ENCODE measurements at places on chromosomes 3 and 15.
A peak's percentile ranks its signal among the peaks of the same experiment; 100 is the strongest.

DNA sequence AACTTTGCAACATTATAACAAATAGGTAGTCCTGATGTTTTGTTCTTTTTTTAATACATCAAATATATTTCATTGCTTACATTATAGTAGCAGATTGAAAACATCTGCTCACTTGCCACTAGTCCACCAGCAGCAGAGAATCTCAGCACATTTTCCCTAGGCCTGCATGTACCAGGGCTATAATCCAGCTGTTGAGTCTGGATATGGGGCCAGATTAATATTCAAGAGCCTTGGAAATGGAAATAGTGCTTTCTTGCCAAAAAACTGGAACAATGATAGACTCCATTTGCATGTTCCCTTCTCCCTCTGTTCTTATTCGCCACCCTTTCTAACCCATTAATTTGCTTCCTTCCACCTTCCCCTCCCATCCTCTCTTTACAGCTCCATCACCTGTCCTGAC is 288.0 kb downstream of the EPHA3 start:
- DNase-seq = no peak

GRCh38 chr15:29860872-29861271 is 38.6 kb upstream of the TJP1 start:
- no peak for DNase-seq

DNA sequence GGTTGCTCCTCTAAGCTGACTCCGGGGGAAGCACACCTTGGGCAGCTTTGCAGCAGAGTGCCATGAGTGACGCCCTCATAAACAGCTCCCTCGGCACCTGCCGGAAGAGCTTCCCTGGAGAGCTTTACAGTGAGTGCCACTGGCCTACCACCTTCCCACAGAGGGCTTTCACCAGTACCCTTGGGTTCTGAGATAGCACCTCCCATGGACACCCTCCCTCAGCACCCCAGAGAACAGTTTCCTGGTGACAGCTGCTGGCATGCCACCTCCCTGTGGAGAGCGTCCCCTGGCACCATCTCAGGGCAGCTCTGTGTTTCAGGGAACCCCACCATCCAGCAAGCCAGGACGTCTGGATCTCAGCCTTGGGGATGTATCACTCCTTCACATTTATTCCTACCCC is 49.1 kb downstream of the RUBCN start:
- DNase-seq = no peak

DNA sequence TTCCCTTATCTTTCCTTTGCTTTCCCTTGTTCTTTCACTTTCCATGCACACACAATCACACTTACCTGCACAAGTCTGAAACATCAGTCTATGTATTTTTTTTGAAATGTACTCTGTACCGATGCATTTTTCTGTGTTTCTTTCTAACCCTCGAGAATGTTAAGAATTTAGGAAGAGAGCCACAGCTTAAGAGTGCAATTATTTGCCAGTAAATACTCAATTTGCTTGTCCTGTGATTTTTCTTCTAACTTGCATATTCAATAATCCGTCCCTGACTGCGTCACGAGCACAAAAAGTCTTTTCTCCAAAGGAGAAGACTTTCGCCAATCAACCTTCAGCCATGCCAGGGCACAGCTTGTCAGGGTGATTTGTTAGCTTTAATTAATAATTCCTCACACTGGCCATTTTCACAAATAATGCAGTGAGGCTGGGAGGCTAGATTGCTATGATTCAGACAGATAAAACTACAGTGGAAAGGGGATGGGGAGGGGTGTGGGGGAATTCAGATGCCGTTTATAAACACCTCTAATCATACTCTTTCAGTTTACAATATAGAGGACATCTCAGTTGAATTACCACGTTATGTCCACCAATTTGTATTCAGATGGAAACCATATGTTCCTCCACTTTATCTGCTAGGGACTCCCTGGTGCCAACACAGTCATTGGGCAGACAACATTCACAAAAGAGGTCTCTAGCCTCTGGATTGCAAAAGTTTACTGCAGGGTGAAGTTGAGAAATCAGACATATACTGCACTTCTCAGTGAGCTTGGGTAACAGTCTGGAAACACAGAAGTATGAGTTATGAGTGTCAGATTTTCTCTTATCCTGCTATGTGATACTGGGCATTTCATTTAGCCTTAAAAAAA is 388.0 kb downstream of the ZBTB20 start:
- no peak for DNase-seq

- DNase-seq = peak; percentile 41
Observed at GRCh38 chr15:91099616-91099994, 452 bp upstream of the SV2B start.

DNA sequence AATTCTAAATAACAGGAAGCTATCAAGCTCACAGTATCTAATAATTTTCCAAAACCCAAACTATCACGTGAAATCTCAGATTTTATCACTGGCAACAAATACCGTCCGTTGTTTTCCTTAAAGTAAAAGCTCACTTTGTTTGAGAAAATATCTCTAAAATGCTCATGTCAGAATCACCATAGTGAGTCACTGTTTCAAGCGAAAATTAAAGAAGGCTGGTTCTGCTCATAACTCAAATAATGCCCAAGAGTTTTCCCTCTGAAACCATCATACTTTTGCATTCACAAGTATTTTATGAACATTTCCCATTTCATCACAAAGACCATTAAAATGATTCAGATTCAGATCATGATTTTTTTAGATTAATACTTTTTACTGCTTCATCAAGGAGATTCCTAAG is 50.6 kb downstream of the TBL1XR1 start:
- DNase-seq = no peak

GRCh38 chr3:172129850-172130716 is 90.7 kb downstream of the FNDC3B start:
- peak; percentile 65 for DNase-seq

DNA sequence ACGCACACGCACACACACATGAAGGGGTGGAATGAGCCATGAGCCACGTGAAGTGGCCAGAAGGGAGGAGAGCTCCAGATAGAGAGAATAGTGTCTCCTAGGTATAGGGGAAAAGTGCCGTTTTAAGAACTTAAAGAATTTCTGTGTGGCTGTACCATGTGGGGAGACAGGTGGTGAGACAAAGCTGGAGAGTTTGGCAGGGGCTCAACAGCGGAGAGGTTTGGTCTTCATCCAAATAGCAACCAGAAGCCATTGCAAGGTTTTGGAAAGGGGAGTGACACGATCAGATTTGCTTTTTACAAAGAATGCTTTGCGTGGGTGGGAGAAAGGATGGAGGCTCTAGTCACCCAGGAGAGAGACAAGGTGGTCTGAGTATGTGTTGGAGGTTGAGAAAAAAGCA is 146.0 kb downstream of the IL20RB start:
- no peak for DNase-seq

GRCh38 chr3:374459-374858 is 177.9 kb downstream of the CHL1 start:
- DNase-seq = no peak

DNA sequence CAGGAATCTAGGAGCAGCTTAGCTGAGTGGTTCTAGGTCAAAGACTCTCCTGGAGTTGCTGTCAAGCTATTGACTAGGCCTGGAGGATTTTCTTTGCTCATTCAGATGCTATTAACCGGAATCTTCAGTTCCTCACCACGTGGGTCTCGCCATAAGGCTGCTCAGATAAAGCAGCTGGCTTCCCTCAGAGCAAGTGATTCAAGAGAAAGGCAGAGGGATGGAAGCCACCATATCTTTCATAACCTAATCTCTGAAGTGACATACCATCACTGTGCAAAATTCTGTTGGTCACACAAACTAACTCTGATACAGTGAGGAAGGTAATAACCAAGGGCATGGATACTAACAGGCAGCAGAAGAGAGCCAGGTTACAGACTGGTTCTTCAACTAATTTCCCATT is 72.7 kb upstream of the FLNB start:
- no peak for DNase-seq

- no peak for DNase-seq
Observed at GRCh38 chr3:186109897-186110803, 1.3 kb upstream of the ETV5 start.

- DNase-seq = no peak
Observed at GRCh38 chr15:95605098-95605497, 725.4 kb upstream of the NR2F2 start.

GRCh38 chr15:39156646-39157250 is 424.1 kb upstream of the THBS1 start:
- no peak for DNase-seq

GRCh38 chr3:187130346-187131066 is 8.8 kb downstream of the RPL39L start:
- DNase-seq = no peak

DNA sequence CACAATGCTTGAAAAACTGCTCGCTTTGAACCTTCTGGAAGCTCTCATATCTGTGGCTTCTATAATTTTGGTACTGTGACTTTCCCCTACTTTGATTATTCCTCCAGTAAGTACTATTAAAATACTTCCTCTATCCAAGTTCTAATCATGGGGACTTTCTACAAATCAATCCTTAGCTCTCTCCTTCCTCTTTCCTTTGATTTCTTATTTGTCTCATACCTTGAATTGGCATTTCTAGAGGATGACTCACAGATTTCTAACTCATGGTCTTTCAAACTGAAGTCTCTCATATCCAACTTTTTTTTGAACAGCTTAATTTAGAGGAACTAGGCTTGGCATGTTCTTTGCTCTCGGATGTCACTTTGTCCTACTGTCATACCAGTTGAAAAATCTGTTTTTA is 241.8 kb downstream of the TBC1D5 start:
- DNase-seq = no peak

- peak; percentile 29 for DNase-seq
Observed at GRCh38 chr15:85477730-85478129, 97.3 kb downstream of the AKAP13 start.

DNA sequence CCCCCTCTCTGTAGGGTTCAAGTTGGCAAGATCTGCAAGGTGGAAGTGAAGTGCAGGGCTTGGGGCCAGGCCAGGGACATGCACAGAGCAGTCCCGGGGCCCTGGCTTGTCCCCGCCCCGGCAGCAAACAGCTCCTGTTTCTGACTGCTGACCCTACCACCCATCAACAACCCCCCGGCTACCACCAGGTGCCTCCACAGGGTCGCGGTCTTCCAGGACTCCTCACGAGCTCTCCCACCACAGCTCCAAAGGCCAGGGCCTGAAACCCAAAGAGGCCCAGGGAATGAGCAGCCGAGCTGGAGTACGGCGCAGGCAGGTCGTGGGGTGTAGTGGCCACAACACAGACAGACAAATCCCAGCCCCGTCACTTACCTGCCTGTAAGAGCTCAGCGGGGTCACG is 121.3 kb upstream of the SMAD3 start:
- no peak for DNase-seq

DNA sequence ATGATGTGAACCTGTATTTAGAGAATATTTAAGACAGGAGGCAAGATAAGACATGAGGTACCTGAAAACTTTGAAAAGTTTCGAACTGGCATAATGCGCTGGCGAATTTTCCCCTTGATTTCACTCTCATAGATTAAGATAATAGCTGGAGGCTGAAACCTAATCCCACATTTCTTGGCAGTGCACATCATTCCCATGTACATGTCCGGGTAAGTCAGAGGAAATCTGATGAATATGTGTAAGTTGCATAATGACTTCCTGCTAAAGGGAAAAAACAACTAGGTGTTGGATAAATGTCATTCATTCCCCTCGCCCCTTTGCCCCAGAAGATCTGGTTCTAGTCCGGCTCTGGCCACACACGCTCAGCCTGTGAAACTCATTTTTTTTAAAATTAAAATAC is 3.6 kb downstream of the CEP19 start:
- DNase-seq = no peak

- no peak for DNase-seq
Observed at GRCh38 chr3:9172851-9173321, 76.6 kb downstream of the SRGAP3 start.

DNA sequence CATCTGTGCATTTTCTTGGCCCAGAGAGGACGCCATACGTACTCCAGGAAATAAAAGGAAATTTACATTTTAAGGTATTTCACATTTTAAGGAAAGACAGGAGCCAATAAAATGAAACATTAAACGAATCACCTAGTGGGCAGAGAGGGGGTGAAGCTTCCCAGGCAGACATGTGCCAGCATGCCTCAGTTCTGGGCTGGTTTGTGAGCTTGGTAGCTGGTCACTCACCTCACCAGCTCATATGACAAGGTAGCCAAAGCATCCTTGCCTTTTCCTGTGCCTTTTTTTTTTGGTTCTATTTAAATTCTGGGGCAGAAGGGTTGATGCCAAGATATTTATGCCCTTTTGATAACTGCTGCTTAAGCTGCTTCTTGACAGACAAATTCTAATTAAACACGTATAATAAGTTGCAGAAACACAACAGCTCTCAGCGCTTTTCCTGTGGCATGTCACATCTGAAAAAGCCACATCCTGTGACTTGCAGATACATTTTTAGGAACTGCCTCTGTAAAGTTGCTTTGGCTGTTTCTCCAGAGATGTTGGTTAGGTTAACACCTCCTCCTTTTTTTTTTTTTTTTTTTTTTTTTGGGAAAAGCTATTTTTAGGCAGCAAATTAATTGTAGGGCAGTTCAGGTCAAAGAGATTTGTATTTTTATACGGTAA is 218.6 kb downstream of the PDCD6IP start:
- DNase-seq = no peak

- no peak for DNase-seq
Observed at GRCh38 chr3:15263926-15264325, 57.9 kb downstream of the CAPN7 start.

GRCh38 chr3:140724856-140725812 is 47.3 kb downstream of the TRIM42 start:
- DNase-seq = no peak
